Right ventricle myocardium inferior (tissue), 1 donor: ENCODE measurements at places on chromosomes 5 and 9.

GRCh38 chr9:133103183-133103986 is 17.7 kb downstream of the RALGDS start:
- DNase-seq = peak; percentile 87

- DNase-seq = no peak
Measured at GRCh38 chr9:110623462-110624025, 44.0 kb upstream of the SVEP1 start.

- DNase-seq = no peak
Measured at GRCh38 chr5:95801961-95802360, 20.6 kb downstream of the GLRX start.

DNA sequence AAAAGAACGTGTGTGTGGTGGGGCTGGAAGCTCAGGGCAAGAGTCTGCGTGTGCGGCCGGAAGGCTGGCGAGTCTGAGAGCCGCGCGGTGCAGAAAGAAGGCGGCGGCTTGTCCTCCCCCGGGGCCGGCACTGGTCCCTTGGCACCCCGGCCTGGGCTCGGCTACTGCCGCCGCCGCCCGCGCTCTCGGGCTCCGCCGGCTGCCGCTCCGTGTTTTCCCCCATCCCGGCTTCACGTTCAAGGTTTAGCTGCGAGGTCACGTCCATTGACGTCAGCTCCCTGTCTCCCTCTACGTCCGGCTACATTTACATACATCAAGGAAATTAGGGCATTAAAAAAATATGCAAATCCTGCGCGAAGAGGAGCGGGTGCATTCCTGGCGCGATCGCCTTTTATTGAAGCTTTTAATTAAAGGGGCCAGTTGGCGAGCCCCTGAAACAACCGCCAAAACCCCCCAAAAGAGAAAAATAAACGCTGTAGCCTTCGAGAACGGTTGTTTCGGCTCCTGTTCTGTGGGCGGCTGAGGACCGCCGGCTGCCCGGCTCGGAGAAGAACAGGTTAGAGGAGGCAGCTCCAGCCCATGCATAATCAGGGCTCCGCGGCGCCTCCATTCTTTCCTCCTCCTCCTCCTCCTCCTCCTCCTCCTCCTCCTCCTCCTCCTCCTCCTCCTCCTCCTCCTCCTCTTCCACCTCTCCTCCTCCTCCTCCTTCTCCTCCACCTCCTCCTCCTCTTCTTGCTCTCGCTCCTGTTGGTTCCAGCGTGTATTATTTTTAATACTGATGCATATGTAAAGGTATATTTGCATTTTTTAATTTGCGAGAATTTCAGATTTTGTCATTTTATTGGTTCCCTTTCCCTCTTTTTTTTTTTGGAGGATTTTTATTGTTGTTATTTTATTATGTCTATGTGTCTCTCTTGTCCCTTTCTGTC is 207.0 kb downstream of the MEF2C start:
- no peak for DNase-seq

GRCh38 chr5:91499943-91500531 is 116.9 kb upstream of the ARRDC3 start:
- DNase-seq = no peak

DNA sequence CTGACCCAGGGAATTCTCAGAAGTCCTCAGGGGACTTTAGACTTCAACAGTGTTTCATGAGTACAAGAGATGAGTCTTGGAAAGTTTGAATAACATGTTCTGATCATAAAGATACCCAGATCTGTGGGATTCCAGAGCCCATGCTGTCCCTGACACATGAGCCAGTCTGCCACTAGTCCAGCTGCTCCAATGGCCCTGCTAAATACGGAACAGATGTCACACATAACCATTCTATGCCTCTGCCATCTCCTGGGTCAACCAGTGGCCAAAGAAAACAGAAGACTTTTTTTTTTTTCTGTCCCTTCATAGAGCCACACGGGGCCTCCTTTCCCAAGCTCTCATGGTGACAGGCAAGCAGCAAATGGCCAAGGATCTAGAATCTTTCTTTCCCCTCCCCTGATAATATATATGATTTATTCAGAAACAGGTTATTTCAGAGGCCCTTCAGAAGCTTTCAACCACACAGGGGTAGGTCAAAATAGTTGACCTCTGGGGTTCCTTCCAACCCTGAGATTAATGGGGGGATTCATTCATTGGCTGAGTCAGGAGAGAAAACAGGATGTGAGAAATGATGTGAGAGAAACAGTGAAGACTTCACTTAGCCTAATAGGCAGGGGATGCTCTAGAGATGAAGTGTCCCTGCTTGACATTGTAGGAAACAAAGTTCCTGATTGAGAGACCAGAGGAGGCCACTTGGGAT is 367.7 kb downstream of the CDK5RAP2 start:
- DNase-seq = no peak

DNA sequence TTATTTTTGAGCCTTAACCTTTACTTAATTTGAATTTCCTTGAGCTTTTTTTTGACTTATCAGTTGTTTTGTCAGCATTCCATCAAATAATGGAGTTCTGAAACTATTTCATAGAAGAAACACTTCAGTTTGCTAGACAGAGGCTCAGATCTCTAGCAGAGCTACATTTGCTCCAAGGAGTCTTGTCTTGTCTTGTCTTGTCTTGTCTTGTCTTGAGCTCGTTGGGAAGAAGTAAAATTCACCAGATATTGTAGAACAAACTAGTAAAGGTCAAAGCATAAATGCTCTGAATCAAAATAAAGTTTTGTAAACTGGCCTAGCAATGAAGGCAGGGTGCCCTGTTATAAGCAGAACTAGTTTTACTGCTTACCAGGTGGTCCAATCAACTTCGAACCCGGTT is 33.5 kb downstream of the RAB24 start:
- DNase-seq = no peak

DNA sequence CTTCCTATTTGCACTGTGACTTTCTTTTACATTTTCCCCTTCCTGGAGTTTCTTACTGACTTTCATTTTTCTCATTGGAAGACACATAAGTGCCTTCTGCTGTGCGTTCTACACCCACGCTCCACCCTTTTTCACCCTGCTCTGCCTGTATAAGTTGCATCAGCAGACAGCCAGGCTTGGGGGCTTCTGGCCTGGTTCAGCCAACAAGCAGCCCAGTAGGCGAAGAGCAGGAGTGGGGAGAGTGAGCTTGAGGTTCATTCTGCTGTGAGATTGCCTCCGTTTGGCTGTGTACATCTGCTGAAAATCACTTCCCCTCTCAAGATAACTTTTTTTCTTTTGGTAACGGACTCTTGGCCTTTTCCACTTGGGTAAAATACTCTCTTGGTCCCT is 38.4 kb downstream of the RASGRF2 start:
- DNase-seq = no peak

GRCh38 chr9:12166518-12166917 is 526.7 kb upstream of the TYRP1 start:
- DNase-seq = no peak
